ENCODE measurements at places on chromosomes 6 and 20.

- no peak for DNase-seq
Observed at GRCh38 chr6:142845143-142845571, 99.8 kb downstream of the HIVEP2 start.

DNA sequence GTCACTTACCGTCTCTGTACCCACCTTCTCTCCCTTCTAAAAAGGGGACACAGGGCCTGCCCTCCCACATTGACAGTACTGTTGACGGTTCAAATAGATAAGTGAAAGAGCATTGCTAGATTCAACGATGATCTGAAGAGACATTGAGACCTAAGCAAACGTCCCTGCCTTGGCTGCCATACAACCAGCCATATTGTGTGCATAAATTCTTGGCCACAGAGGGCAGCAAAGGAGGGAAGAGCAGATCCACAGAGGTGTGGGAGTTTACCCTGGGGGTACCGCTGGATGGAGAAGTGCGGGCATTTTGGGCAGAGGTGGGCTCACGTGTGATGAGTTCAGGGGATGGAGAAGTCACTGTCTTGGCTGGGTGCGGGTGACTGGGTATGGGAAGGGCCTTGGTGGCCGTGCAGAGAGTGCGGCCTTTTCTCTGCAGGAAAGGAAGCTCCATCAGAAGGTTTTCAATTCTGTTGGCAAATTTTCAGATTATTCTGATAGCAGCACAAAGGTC, 85.6 kb downstream of the POPDC3 start:
- DNase-seq, result no peak

DNA sequence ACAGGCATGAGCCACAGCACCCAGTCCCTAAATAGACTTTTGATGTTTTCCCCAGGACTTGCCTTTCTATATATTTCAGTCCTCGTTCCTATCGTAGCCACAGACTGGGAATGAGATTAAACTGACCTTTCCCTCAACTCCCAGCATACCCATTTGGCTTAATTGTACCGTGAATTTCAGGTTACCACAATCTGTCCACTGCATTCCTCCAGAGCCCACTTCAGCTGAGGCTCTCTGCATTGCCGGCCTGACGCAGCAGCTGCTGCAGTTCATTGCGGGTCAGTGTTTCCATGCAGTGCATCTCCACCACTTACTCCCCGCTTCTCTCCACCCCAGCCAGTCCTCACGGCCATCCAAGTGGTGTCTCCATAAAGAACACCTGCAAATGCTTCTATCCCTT, 103.1 kb upstream of the RIN2 start:
- no peak for DNase-seq

GRCh38 chr20:44858606-44859360, 26.7 kb upstream of the YWHAB start:
- DNase-seq, result no peak

- DNase-seq, result no peak
Observed at GRCh38 chr6:13673825-13674444, 37.7 kb downstream of the RANBP9 start.

- no peak for DNase-seq
Observed at GRCh38 chr20:24589381-24589780, 120.0 kb downstream of the SYNDIG1 start.

DNA sequence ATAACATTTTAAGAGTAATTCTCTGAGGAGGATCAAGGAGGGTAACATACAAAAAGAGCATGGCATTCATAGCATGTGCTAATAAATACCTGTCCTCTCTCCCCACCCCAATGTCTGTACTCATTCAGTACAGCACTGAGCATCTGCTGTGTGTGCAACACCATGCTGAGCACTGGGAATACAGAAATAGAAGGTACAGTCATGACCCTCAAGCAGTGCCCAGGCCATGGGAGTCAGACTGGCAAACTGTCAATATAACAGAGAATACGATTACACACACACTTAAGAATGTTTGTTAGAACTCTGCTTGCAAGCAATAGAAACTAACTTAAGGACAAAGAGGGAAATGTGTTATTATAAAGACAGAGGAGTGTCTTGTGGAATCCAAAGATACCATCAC, 24.7 kb upstream of the ZFAND3 start:
- no peak for DNase-seq

DNA sequence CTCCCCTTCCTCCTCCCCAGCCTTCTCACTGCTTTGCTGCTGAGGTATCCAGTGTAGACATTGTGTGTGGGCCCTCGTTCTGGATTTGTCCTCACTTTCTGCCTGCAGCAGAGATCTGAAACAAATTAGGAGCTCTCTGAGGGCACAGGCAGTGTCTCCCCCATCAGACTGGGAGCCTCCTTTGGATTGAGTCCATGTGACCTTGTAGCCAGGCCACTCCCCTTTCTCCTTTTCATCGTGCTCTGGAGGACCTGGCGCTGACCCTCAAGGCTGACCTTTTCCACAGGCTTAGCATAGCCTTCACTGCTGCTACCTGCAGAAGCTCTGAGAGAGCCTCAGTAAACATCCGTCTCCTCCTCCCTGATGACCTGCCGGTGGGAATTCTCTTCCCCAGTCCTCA, 26.2 kb downstream of the VEGFA start:
- DNase-seq, result no peak

DNA sequence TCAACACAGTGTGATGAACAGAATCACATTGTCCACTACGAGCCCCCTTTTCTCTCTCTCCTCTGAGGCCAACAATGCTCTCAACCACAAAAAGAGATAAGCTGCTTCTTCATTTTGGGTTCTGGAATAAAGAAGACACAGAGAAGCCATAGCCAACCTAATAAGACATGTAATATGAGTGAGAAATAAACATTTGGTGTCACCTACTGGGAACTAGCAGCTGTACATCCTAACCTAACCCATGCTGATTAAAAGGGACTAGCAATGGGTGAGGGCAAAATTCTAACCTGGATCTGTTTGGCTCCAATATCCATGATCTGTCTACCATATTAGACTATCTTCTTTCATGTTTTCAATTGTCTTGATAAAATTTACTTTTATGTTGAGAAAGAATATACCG, 369.1 kb upstream of the MARCKS start:
- no peak for DNase-seq

GRCh38 chr6:137390334-137390733, 103.9 kb downstream of the OLIG3 start:
- no peak for DNase-seq

GRCh38 chr6:88422831-88423230, 256.7 kb upstream of the CNR1 start:
- DNase-seq, result no peak

GRCh38 chr6:35642471-35643161, 46.1 kb downstream of the FKBP5 start:
- no peak for DNase-seq

- DNase-seq, result no peak
Observed at GRCh38 chr6:108665495-108666196, 104.9 kb downstream of the FOXO3 start.

DNA sequence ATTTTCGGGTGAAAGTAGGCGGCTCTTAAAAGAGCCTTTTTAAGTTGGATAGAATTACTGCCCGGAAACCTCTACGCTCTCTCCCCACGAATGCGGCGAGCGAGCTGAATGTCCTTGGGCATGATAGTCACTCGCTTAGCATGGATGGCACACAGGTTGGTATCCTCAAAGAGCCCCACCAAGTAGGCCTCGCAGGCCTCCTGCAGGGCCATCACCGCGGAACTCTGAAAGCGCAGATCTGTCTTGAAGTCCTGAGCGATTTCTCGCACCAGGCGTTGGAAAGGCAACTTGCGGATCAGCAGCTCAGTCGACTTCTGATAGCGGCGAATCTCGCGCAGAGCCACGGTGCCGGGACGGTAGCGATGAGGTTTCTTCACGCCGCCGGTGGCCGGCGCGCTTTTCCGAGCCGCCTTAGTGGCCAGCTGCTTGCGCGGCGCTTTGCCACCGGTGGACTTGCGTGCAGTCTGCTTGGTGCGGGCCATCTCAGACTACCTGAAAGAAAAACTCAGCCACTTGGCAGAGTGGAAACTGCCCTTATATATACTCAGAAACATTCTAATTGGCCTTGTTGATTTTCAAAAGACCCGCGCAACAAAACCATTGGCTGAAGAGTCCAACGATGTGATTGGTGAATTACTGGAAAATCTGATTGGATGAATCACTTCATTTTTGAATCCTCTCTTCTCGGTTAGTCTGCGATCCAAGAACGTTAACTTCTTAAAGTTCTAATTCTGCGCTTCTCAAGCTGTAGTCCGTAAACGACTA, 93.9 kb upstream of the BTN3A2 start:
- no peak for DNase-seq

DNA sequence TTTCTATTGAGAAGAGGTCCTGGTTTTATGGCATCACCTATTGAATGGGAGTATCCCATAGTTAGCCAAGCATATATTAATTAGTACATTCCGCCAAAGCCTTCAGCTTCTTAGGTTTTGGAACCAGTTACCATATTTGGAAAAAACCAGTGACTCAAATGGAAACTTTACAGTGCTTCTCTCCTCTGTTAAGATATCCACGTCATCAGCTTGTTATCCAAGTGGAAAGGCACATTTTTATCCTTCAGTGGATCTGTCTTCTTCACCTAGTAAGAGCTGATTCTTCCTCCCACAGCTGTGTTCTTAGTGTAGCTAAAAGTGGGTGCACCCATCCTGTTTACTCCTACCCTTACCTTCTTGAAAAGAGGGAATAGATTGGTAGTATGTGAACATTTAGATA, 34.5 kb downstream of the TPD52L1 start:
- no peak for DNase-seq

- DNase-seq, result no peak
Observed at GRCh38 chr6:42688281-42688680, 34.1 kb downstream of the PRPH2 start.

DNA sequence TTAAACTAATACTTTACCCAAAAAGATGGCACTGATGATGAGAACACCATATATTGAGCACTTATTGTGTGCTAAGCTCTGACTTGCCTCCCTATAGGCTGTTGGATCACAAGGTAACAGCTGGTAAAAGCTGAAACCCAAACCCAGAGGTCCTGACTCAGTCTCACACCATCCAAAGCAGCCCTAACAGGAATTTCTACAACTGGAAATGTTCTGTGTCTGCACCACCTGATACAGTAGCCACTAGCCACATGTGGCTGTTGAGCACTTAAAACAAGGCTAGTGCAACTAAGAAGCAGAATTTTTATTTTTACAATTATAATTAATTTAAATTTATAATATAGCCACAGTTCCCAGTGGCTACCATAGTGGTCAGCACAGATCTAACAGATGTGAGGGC, 15.6 kb upstream of the MATN4 start:
- DNase-seq, result no peak

- DNase-seq, result no peak
Observed at GRCh38 chr20:32206760-32207625, 550 bp downstream of the PLAGL2 start.

DNA sequence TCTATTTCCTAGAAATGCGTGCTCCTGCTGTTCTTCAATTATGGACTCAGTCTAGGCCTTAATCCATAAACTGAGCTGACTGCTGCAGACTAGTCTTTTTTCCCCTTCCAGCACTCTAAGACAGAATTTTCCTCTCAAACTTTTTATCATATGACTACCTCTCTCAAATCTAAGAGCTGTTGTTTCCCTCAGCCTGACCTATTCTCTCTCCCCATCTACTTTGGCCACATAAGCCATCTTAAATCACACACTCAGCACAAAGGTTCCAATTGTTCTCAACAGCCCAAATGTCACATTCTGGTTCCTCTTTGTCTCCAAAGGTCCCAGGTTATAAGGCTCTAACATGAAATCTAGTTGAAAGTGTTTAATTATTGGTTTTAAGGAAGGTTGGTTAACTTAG, 85.2 kb downstream of the PRSS35 start:
- no peak for DNase-seq

- no peak for DNase-seq
Observed at GRCh38 chr6:49890988-49891387, 24.7 kb upstream of the CRISP1 start.

DNA sequence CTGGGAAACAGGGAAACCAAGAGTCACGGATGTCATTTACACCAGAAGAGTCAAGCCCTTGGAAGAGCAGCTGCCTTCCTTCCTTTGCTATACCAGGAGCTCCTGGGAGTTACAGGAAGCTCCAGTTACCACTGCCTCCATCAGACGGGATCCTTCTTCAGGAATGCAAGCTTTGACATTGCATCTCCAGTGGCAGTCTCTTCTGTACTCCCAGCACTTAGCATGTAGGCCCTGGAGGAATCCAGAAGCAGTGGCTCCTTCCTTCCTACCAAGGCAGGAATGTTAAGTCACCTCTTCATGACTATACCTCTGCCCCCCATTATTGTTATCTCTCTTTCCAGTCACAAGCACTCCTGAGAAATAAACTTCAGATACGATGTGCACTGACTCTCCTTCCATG, 836.0 kb downstream of the MAFB start:
- no peak for DNase-seq

DNA sequence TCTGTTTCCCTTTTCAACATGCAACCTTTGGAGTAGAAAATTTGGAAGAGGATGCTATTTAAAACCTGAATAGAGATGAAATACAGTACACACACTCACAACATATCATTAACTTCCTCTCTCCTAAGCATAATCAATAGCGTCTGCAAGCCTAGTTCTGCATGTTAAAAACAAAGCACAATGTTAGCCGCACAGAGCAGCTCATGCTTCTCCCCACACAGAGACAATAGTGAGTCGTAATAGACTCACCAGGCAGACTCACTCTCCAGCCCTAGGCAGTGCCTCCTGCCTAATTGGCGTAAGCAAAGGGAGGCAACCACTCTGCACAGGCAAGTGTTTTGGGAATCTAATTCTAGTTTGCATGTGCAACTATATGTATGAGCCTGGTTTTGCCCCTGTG, 45.8 kb upstream of the ARID1B start:
- DNase-seq, result no peak

DNA sequence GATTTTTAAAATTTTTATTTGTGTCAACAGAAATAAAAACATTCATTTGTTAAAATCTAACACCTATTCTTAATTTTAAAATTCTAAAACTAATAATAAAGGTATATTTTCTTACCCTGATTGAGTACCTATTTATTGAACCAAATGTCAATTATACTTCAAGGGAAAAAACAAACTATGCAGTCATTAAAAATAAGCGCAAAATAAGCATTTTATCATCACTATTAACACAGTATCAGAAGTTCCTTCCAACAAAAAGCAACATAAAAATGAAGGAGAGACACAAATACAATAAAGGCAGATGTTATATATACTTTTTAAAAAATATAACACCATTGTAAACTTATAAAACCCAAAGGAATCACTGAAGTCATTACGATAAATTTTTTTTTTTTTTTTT, 52.7 kb downstream of the ZHX3 start:
- DNase-seq, result no peak

DNA sequence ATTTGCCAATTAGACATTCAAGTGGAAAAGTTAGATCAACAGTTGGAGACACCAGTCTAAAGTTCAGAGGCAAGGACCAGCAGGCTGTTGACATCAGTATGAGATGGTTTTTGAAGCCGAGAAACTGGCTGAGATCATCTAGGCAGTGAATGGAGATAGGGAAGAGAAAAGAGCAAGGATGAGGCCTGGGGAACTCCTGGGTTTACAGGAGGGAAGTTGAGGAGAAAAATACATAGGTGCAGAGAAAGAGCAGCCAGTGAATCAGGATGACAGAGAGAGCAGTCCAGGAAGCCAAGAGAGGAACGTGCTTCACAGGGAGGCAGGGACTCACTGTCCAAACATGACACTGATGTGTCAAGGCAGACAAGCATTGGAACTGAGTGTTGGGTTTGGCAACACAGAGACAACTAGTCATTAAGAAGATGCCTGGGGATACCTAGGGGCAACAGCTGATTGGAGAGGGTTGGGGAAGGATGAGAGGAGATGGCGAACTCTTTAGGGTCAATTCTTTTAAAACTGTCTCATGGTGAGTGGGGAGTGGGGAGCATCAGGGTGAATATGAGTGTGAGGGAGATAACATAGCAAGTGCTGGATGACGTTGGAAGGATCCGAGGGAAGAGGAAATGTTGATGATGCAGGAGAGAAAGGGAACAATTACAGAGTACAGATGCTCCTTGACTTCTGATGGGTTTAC, 13.2 kb upstream of the SALL4 start:
- DNase-seq, result peak; percentile 46

Measured in HuH-7.5 (cell line).